ENCODE measurements at places on chromosomes 4 and X.

DNA sequence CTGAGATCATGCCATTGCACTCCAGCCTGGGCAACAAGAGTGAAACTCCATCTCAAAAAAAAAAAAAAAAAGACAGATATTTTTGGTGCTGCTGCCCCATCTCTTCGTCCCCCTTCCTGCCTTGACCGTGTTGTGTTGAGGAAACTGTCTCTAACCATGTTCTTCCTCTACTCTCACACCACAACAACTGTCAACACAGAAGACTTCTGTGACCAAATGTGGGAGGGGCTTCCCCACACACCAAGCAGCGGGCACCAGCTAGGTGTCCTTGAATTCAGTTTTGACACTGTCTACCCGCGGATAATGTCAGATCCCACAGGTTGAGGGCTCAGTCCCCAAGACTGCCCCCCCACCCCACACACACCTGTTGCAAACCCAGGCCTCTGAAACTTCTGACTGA, 104.7 kb upstream of the BCOR start:
- DNase-seq = no peak

DNA sequence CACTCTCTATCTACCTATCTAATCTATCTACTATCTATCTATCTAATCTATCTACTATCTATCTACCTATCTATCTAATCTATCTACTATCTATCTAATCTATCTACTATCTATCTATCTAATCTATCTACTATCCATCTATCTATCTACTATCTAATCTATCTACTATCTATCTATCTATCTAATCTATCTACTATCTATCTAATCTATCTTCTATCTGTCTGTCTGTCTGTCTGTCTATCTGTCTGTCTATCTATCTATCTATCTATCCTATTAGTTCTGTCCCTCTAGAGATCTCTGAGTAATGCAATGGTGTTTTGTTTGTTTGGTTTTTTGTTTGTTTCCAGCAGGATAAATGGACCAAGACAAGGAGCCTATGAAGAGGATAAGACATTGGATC, 9.4 kb upstream of the ASMTL start:
- no peak for DNase-seq

GRCh38 chrX:42459735-42460134, 318.2 kb downstream of the PPP1R2C start:
- DNase-seq = no peak

DNA sequence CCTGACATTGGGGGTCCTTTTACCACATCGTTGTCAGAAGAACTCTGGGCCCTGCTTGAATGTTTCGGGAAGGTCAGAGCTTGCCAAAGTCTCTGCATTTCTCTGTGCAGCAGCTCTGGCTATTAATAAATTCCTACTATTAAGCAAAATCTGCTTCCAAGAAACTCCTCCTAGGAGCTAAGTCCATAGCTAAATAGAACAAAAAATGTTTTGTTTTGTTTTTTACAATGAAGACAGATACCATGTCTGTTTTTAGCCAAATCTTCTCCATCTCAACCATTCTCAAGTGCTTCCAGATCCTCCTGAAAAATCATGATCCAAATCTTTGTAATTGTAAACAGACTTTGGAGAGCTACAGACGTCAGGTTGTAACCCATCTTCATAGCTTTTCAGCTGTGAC, 161.6 kb downstream of the SPATA18 start:
- no peak for DNase-seq

DNA sequence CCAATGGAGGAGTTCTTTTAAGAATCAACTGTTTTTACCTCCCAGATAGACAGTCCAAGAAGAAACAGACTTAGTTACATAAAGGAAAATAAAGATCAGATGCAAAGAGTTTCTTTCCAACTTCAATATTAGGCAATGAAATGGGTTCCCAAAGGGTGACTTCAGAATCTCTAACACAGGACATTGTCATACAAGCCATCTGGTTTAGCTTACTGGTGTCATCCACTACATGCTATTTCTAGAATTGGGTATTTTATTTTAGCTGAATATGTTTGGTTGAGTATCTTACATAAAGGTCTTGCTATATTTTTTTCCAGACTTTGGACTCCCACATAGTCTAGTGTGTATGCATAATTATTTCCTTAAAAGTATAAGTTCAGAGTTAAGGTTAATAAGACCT, 162.1 kb upstream of the SLC7A11 start:
- DNase-seq = no peak

DNA sequence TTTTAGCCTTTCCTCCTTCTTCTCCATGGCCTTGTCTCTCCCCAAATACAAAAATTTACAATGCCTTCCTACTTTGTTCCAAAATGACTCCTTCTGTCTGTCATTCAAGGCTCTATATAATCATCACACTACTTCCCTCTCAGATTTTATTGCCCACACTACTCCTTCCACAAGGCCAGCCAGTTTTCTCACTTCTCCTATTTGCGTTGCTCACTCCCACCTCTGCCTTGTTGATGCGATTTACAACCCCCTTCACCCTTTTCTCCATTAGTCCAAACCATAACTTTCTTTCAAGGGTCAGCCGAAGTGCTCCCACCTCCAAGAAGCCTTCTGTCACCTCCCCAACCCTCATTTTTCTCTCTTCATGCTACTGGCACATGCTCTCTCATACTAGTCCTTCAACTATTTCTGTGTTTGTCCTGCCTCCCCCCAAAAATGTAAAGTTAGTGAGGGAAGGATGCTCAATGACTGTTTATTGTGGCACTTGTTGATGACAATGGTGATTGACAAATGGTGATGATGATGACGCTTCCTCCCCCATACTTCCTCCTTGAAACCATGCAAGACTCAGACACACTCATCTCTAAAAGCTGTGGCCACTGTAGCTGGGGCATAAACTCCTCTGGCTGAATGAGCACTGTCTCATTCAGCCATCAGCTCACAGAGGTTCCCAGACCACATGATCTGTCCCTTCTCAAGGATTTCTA, 2.7 kb upstream of the XKRX start:
- no peak for DNase-seq

DNA sequence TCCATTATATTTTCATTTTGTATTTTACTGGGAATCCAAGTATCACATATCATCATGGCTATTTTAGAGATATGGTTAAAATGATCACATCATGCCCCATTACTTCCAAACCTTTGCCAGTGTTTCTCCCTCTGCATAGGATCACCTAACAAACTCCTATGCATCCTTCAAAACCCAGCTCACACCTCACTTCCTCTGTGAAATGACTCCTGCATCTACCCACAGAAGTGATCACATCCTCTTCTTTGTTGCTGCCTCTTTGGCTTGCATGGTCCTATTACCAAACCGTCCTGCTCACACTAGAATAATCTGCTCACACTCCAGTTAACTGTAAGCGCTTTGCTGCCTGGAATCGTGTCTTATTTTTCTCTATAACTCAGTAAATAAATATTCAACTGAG, 74.7 kb upstream of the C4orf50 start:
- no peak for DNase-seq
